ENCODE measurements at places on chromosomes 11 and 22.

DNA sequence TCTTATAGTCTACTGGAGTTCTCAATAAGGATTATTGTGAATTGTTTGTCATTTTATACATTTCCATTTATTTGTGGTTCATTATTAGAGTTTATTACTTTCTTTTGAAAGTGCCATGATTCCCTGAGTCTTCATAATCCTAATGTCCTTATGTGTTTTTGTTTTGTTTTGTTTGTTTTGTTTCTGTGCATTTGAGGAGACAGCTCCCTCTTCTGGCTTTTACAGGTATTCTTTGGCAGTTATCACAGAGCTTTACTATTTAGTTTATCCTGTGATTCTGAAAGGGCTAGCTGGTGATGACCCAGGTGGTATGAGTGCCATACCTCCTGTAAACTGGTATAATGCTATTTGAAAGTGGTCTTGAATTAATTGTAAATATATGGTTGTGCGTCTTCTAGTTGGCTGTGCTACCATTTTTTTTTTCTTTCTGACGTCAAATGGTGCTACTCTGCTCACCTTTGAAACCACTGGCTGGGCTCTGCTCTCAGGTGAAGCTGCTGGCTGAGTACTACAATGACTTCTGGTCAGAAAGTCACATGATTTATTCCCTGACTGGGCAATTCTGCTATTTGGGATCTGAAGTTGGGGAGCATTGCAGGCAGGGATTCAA is 751.2 kb downstream of the JRKL start:
- no peak for DNase-seq

GRCh38 chr22:49369726-49370626 is 457.7 kb downstream of the BRD1 start:
- DNase-seq: no peak

- no peak for DNase-seq
These were observed 392.9 kb downstream of the TBC1D22A start for GRCh38 chr22:47155131-47155885.

DNA sequence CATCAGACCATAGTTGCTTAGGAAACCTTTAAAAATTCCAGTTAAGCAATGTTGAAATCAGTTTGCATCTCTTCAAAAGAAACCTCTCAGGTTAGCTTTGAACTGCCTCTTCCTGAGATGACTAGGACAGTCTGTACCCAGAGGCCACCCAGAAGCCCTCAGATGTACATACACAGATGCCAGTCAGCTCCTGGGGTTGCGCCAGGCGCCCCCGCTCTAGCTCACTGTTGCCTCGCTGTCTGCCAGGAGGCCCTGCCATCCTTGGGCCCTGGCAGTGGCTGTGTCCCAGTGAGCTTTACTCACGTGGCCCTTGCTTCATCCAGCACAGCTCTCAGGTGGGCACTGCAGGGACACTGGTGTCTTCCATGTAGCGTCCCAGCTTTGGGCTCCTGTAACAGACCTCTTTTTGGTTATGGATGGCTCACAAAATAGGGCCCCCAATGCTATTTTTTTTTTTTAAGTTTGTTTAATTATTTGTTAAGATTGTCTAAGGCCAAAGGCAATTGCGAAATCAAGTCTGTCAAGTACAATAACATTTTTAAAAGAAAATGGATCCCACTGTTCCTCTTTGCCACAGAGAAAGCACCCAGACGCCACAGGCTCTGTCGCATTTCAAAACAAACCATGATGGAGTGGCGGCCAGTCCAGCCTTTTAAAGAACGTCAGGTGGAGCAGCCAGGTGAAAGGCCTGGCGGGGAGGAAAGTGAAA is 73.4 kb downstream of the NCAPD3 start:
- no peak for DNase-seq

- DNase-seq: no peak
These were observed 14.3 kb downstream of the BLID start for GRCh38 chr11:122101625-122102291.
